ENCODE measurements at places on chromosomes 4 and X. TPM values are rescaled to one million over a fixed set of nuclear protein-coding genes. Genes with fewer than 3 reads are reported as not detected.

CXorf65 gene
- total RNA-seq: not detected

GLRA2 gene
- total RNA-seq: not detected

UGT2B15 gene
- 0.06 TPM for total RNA-seq

NFXL1 gene
- 7.7 TPM for total RNA-seq

PABPC5 gene
- total RNA-seq: not detected

ADH6 gene
- total RNA-seq: 0.05 TPM

ZFP42 gene
- not detected for total RNA-seq

MAGEA1 gene
- not detected for total RNA-seq

CENPVL1 gene
- total RNA-seq: not detected

CXCL9 gene
- total RNA-seq: not detected

PRR32 gene
- total RNA-seq: not detected

SHROOM4 gene
- not detected for total RNA-seq

SUPT20HL2 gene
- total RNA-seq: not detected

GC gene
- not detected for total RNA-seq

CXXC4 gene
- not detected for total RNA-seq

CT45A3 gene
- total RNA-seq: 0.10 TPM

SPANXA2 gene
- not detected for total RNA-seq

LARP1B gene
- 15.9 TPM for total RNA-seq

SYN1 gene
- total RNA-seq: 0.21 TPM

WAS gene
- 0.17 TPM for total RNA-seq

MAN2B2 gene
- 9.3 TPM for total RNA-seq

TSPYL2 gene
- 10.1 TPM for total RNA-seq

SMS gene
- 211 TPM for total RNA-seq

RAB33A gene
- total RNA-seq: 0.25 TPM

TIGD4 gene
- total RNA-seq: 0.20 TPM

CYSLTR1 gene
- not detected for total RNA-seq

BTK gene
- total RNA-seq: 0.17 TPM

EREG gene
- total RNA-seq: 50.5 TPM
